ENCODE measurements at places on chromosomes 16 and 17. TPM values are rescaled to one million over a fixed set of nuclear protein-coding genes. Genes with fewer than 3 reads are reported as not detected.
A peak's percentile ranks its signal among the peaks of the same experiment; 100 is the strongest.

GRCh38 chr17:76633628-76634328, 9.8 kb downstream of the ST6GALNAC1 start:
- DNase-seq = no peak

- no peak for DNase-seq
Measured at GRCh38 chr17:33239702-33240101, 53.4 kb downstream of the ASIC2 start.

Gene MYL11
- not detected for total RNA-seq

- DNase-seq = no peak
Measured at GRCh38 chr16:53530046-53530445, 27.0 kb upstream of the AKTIP start.

Gene ZNF207
- 76.5 TPM for total RNA-seq

DNA sequence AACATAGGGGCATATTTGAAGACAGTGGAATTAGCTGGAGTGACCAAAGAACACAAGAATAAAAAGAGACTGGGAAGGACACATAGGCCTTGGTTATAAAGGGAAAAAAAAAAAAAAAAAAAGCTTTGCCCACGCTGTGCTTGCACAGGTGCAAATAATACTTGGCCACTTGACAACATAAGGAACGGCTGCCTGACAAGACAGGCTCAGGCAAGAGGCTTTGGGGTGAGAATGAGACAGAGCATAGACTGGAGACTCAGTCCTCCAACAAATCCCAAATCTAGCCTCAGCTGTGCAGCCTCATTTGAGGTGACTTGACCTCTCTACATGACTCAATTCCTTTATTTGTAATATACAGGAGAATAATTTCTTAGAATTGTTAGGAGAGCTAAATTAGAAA, 332.8 kb upstream of the DYNLRB2 start:
- DNase-seq = no peak

Gene KRTAP16-1
- not detected for total RNA-seq

DNA sequence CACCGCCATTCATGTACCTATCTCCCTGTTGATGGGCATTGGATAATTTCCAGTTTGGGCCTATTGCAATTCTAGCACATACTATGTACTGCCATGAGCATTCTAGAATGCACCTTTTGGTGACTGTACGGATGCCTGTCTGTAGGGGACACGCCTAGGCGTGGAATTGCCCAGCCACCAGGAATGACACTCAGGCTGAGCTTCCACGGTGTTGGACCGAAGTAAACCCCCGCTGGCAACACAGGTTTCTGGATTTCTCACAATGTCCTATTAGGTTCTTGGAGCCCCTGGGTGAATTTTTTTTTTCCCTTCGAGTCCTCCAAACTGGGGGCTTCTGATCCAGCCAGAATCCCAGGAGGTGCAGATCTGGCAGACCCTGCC, 146.6 kb downstream of the IRF8 start:
- no peak for DNase-seq

- no peak for DNase-seq
Measured at GRCh38 chr16:56362057-56362655, 63.2 kb downstream of the AMFR start.

- no peak for DNase-seq
Measured at GRCh38 chr17:55219934-55220333, 44.8 kb upstream of the HLF start.

DNA sequence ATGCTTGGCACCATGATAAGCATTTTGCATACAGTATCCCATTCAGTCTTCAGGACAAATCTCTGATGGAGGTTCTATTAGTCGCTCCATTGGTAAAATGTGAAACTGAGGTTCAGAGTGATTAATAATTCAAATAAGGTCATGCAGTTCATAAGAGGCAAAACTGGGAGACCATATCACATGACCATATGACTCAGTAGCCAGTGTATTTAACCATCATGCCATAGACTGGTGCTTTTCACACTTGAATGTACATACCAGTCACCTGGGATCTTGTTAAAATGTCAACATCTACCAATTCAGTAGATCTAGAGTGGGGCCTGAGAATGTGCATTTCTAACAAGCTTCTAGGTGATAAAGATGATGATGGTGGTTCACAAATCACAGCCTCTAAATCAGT, 4.3 kb downstream of the ACSM3 start:
- no peak for DNase-seq

DNA sequence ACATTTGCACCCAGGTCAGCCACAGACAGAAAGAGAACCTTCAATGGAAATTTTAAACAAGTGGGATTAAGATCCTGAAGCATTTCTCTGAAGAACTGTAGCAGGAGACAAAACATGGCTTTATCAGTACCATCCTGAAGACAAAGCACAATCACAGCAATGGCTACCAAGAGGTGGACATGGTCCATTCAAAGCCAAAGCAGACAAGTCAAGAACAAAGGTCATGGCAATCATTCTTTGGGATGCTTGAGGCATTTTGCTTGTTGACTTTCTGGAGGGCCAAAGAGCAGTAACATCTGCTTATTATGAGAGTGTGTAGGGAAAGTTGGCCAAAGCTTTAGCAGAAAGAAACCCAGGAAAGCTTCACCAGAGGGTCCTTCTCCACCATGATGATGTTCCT, 248.2 kb downstream of the TOX3 start:
- no peak for DNase-seq

Gene ABI3
- total RNA-seq = not detected

- no peak for DNase-seq
Measured at GRCh38 chr17:10211666-10212065, 13.3 kb upstream of the GAS7 start.

DNA sequence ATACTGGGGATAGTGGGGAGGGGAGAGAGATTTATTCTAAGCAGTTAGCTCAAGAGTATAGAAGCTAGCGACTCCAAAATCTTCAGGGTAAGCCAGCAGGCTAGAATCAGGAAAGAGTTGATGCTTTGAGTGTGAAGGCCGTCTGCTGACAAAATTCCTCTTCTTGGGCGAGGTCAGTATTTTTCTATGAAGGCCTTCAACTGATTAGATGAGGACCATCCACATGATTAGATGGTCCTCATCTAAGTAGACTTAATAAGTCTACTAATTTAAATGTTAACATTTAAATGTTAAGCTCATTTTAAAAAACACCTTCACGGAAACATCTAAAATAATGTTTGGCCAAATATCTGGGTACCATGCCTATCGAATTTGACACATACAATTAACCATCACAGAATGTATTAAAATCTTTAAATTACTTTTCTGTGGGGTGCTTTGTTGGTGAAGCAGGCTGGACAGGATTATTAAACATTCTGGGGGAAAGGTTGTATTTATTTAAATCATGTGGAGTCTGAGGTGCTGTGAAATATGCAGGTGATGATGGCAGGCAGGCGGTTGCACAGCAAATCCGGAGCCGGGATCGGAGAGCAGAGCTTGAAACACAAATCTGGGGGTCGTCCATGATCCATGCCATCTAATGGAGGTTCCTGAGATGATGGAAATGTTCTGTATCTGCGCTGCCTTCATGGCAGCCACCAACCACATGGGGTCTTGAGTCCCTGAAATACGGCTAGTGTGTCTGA, 49.8 kb upstream of the ADORA2B start:
- DNase-seq = no peak

DNA sequence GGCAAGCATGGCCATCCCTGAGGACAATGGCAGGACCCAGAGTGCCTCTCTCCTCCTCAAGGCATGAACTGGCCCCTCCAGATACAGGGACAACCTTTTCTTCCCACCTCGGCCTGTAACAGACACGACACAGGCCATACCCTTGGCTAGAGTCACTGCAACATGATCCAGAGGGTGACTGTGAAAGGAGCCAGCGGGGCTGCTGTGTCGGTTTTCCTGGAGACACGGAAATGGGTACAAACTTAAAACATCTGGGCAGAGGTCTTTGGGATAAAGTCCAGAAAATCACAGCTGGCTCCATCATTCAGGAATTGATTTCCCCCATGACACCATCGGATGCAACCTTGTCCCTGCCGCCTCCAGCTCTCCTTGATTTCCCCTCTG, 5.3 kb downstream of the CEP295NL start:
- no peak for DNase-seq

DNA sequence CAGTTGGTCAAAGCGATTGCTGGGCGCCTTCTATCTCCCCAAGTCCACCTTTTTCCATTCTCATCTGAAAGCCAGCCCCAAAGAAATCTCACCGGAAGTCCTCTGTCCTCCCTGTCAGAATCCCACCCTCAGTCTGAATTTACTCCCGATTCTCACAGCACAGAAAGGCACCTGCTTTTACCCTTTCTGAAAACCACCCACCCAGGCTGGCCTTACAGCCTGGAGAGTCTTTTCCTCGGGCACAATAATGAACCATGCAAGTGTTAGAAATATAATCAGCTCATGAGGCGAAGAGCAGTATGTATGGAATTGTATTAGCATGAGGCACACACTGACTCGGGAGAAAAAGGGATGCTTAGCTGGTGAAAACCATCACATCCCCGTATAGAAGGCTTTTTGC, 1.2 kb upstream of the ZFHX3 start:
- no peak for DNase-seq

- no peak for DNase-seq
Measured at GRCh38 chr17:73476890-73477350, 165.1 kb upstream of the CDC42EP4 start.

DNA sequence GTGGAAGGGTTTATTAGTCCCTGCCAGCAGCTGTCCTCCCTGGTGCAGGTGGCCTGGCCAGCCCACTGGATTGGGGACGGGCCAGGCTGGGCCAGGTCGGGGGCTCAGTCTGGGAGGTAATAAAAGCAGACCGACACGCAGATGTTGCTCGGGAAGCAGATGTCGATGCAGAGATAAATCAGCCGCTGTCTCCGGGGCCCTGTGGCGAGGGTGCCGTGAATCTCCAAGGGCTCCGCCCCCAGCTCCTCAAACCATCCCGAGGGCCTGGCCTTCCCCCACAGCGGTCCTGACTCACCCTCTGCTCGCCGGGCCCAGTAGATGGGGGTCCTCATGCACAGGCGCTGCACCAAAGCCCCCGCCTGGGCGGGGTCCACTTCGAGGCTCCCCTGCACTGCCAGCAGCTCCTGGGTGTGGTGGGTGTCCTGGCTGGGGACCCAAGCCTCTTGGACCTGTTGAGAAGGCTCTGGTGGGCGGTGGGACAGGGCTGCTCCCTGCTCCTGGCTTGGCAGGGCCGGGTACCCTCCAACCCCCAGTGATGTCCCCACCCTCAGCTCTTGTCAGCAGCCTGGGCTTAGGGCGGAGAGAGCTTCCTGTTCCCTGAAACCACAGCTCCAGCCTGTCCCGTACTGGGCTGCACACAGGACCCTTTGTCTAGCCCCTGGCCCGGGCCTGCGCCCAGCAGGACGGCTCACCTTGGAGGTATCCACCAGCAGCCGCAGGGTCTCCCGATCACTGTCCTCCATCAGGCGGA, 1.2 kb downstream of the BRICD5 start:
- DNase-seq = no peak

Gene SPNS2
- total RNA-seq = 2.6 TPM

Gene SLC5A11
- 0.51 TPM for total RNA-seq

Gene METTL2A
- 38.7 TPM for total RNA-seq

Gene ESRP2
- 48.1 TPM for total RNA-seq

Gene TBC1D26
- not detected for total RNA-seq

- no peak for DNase-seq
Measured at GRCh38 chr17:1942066-1942365, 83.1 kb downstream of the RTN4RL1 start.

DNA sequence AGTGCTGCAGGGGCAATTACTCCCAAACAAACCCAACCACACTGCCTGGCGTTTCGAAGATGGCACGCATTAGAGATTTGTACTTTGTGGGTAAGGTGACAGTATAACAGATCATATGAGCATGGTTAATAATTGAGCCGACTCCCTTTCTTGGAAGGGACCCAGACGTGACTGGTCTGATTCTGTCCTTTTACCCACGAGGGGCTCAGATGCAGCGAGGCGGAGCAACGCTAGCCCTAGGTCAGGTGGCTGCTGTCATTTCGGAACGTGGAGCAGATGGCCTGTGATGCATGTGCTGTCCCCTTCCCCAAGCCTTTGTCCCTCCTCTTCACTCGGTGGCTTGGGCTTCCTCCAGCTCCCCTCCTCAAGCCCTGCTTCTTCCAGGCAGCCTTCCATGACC, 84.2 kb downstream of the SNX29 start:
- no peak for DNase-seq

Gene ABCC3
- total RNA-seq = 50.2 TPM

- DNase-seq = no peak
Measured at GRCh38 chr16:16067127-16067526, 117.7 kb downstream of the ABCC1 start.

DNA sequence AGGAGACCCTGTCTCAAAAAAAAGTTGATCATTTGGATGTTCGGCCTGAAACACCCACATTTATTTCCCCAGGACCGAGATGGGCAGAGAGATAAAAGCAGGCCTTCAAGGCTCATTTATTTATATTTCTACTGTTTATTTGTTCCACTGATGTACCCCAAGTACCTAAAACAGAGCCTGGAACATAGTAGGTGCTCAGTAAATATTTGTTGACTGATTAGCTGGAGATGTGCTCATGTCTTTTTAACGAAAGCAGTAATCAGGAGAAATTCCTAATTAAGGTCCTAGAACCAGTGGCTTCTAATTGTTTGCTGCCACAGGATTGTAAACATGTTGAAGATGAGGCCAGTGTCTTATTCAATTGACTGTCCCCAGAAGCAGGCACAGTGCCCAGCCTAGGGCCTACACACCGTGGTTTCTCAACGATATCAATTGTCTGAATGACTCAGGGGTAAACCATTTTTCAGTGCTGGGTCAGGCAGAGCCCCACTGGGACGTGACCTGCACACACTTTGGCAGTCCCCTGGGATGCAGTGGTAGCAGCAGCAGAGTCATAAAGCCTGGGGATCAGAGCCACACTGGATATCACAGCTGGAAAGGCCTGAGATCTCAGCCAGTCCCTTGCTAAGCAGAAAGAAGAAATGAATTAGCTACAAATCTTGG, 34.8 kb downstream of the SOST start:
- DNase-seq = peak; percentile 90

Gene WFDC1
- total RNA-seq = 0.15 TPM

DNA sequence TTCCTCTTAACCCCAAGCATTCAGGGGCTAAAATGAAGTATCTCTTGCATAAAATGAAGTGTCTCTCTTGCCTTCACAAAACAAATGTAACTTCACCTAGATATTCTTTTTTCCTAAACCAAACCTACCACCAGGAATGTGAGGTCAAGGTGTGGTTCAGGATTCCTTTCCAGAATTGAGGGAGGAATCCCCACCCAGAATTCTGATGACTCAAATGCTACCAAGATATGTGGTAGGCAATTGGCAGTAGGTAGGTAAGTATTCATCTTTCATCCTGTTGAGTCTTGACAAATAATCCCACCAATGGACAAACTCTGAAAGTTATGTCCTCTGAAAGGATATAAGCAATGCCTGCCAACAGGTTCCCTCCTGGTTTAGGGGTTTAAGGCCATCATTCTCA, 26.2 kb downstream of the TRIM16 start:
- DNase-seq = peak; percentile 98
